ENCODE measurements at places on chromosomes 6 and 20. TPM values are rescaled to one million over a fixed set of nuclear protein-coding genes. Genes with fewer than 3 reads are reported as not detected.

Gene RAET1L
- polyA plus RNA-seq: not detected

Gene SCUBE3
- 11.5 TPM for polyA plus RNA-seq

Gene OR2J3
- not detected for polyA plus RNA-seq

Gene SIM1
- polyA plus RNA-seq: 0.36 TPM

Gene RSPO3
- 2.5 TPM for polyA plus RNA-seq

Gene DSP
- 8.4 TPM for polyA plus RNA-seq

Gene HLA-G
- 7.6 TPM for polyA plus RNA-seq

Gene MAP1LC3A
- polyA plus RNA-seq: 304 TPM

Gene TOMM34
- polyA plus RNA-seq: 28.5 TPM

Gene ANGPT4
- 0.57 TPM for polyA plus RNA-seq

Gene CPNE5
- polyA plus RNA-seq: 73.1 TPM

Gene THEMIS
- polyA plus RNA-seq: not detected

Gene RCAN2
- 80.3 TPM for polyA plus RNA-seq

Gene CEBPB
- polyA plus RNA-seq: 5.5 TPM

Gene SYNE1
- 71.5 TPM for polyA plus RNA-seq

Gene PRKN
- 8.9 TPM for polyA plus RNA-seq

Gene BFSP1
- polyA plus RNA-seq: 3.1 TPM

Gene CTCFL
- polyA plus RNA-seq: 0.24 TPM

Gene ABT1
- polyA plus RNA-seq: 10.6 TPM

Gene PLA2G7
- 9.0 TPM for polyA plus RNA-seq

Gene TCF15
- polyA plus RNA-seq: 1.8 TPM

Gene PEX3
- 28.1 TPM for polyA plus RNA-seq

Gene AVP
- not detected for polyA plus RNA-seq

Gene RIPOR3
- polyA plus RNA-seq: 9.3 TPM

Gene EBF4
- 91.0 TPM for polyA plus RNA-seq

Gene KDM1B
- polyA plus RNA-seq: 31.4 TPM

Gene COL10A1
- 0.13 TPM for polyA plus RNA-seq
